ENCODE measurements at places on chromosomes 1 and 21. TPM values are rescaled to one million over a fixed set of nuclear protein-coding genes. Genes with fewer than 3 reads are reported as not detected.

GRCh38 chr1:110780600-110781484 lies 92.1 kb upstream of the CD53 start:
- DNase-seq: peak; percentile 42

GRCh38 chr1:187836557-187836956 lies 1007.8 kb downstream of the PLA2G4A start:
- no peak for DNase-seq

KIF21B gene
- polyA plus RNA-seq: 0.17 TPM

- no peak for DNase-seq
Observed at GRCh38 chr1:38360807-38361206, 314.2 kb upstream of the POU3F1 start.

TEX50 gene
- polyA plus RNA-seq: not detected

DNA sequence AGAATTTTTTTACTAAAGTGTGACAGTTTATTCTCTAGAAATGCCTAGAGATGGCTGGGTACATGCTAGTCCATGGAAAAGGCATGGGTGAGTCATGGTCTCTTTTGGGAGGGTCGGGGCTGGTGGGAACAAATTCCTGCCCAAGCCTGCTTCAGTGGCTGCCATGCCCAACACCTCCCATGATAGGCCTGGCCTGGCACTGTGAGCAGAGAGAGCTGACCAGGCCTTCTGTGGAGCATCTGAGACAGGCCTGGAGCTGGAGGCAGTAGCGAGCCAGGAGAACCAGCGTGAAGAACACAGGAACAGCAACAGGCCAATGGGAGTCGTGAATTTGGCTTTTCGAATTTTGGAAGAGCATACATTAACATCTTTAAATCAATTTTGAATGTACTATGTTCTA lies 209.2 kb downstream of the SDCCAG8 start:
- no peak for DNase-seq

DNA sequence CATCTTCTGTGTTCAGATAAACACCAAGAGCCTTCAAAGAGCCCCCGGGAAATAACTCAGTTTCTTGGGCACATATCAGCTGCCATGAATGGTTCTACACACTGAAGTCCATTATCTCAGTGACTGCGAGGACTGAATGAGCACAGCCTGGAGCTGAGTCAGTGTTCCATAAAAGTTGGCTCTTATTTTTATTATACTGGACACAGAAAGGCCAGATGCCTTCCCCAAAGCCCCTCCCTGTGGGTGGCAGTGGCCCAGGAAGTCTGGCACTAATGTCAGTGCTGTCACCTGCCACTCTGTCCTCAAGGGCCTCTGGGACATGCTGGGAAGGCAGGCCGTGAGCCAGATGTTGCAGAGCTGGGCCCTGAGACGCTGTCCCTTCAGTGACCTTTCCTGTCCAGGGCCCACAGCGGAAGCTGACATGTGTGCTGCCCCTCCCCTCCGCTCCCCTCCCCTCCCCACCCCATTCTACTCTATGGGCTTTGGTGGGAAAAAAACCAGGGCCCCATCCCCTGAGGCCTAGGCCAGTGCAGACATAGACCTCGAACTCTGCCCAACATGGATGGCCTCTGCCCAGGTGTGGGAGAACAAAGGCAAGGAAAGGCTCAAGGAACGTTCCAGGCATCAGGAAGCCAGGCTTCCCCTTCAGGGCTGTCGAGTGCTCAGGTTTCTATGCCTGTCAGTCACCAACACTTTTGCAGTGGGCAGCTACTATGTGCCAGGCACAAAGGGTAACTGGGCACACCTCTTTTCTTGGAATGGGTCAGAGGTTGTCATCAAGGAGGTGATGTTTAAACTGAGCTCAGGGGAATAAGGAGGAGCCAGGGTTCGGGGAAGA lies 22.4 kb upstream of the NPPB start:
- DNase-seq: no peak

KCNJ15 gene
- 71.6 TPM for polyA plus RNA-seq

- no peak for DNase-seq
Observed at GRCh38 chr1:207891148-207891547, 19.8 kb downstream of the CD34 start.

DNA sequence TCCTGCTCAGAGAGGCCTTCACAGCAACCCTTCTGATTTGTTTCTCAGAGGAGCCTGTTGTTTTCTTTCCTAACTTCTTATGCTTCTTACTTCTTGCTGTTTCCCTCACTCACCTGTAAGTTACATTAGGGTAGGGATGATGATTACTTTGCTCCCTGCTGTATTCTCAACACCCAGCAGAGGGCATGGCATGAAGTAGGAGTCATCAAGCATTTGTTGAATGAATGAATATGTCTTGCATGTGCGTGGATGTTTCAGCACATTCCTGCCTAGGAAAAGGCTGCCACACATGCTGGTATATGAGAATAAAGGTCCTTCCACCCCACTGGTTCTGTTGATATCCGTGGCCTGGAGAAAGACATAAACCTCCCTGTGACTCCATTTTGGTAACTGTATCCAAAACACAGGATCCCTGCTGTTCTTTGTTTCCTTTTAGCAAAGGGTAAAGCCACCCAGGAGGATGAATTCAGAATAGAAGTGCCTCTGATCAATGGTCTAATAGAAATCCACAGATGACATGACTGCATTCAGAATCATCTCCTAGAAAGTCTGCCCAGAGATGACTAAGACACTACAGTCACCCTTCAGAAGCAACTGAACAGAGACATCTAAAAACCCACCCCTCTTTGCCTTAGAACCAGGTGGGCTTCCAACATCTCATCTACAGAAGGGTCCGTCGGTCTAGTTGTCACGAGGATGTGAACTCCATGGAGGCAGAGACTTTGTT lies 168.8 kb downstream of the ZSCAN20 start:
- DNase-seq: no peak

GRCh38 chr1:53326598-53327181 lies 1.2 kb downstream of the LRP8 start:
- no peak for DNase-seq

S100A7A gene
- 0.01 TPM for polyA plus RNA-seq

GRCh38 chr1:18932387-18932786 lies 24.1 kb downstream of the IFFO2 start:
- DNase-seq: no peak

GSTM2 gene
- polyA plus RNA-seq: 11.1 TPM

- DNase-seq: no peak
Observed at GRCh38 chr1:207021139-207021861, 11.3 kb downstream of the C1orf116 start.

GRCh38 chr1:218611916-218612585 lies 266.9 kb downstream of the TGFB2 start:
- no peak for DNase-seq

- DNase-seq: no peak
Observed at GRCh38 chr1:176604461-176604860, 141.5 kb downstream of the PAPPA2 start.

DNA sequence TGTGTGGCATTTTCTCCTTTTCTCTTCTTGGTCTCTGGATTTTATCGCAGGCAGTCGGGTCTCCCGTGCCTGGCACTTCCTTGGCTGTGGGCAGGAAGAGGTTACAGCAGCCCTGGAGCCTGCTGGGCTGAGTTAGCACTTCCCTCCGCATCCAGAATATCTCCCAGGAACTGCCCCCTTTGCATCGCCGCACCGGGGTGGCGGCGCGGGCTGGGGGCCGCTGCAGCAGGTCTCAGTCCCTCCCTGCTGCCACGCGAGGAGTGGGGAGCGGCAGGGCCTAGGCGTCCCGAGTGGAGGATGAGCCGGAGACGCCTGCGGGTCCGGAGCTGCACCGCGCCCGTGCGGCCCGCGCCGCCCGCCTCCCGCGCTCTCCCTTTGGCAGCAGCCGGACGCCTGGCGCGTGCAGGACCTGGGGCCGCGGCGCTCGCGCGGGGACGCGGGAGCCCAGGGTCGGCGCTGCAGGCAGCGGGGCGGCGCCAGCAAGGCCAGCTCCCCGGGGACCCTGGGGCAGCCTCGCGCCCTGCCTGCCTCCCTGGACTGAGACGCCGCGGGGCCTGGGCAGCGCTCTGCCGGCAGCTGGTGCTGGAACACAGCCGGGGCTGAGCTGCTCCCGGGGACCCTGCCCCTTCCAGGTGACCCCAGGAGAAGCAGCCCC lies 192.8 kb downstream of the PRDM2 start:
- no peak for DNase-seq

- DNase-seq: no peak
Observed at GRCh38 chr1:228161362-228161761, 4.2 kb upstream of the IBA57 start.

DNA sequence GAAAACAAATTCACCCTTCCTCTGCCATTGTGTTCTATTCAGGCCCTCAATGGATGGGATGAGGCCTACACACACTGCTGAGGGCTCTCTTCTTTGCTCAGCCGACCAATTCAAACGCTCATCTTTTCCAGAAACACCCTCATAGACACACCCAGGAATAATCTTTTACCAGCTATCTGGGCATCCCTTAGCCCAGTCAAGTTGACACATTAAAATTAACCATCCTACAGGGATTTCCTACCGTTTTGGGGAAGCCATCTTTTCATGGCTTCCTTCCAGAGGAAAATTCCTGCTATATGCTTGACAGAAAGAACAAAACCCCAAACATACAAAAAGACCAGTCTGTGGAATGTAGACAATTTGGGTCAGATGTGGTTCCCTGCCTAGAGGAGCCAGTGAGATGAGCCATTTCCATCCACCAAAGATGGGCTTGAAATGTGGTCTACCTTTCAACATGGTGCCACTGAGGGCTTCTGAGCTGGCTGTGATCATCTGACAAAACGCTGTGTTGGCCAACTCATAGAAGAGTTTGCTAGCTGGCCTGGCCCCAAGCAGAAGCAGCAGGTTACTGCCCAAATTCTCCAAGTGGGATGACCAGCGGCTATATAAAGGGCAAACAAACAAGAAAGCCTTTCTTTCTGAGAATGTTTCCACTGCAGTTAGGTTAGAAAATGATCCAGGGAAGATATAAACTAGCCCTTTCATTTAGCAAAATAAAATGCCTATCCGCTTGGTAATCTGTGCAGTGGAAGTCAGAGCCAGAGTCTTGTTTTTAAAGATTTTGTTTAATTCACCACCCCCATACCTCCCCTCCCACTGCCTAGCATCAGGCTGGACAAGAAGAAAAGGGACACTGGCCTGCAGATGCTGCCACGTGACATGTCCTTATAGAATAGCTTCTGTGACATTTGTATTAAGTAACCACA lies 69.1 kb upstream of the MRPS6 start:
- DNase-seq: no peak

BTBD8 gene
- 0.76 TPM for polyA plus RNA-seq

RPTN gene
- 0.64 TPM for polyA plus RNA-seq

DNA sequence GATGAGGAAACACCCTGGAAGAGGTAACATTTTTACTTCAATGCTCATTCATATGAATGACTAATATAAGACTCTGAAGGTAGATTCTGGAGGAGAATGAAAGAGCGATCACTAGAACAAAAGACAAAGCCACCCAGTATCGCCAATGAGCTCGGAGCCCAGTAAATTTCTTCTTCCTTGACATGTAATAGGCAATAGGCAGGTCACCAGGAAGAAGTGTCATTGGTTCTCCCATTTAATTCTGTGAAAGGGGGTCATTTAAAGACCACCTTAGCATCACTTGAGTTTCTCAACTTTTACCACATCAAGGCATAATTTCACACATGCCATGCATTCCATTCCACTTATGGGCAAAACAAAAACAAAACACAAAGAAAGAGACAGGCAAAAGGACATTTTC lies 7.9 kb downstream of the TNFSF18 start:
- DNase-seq: no peak

DRAXIN gene
- not detected for polyA plus RNA-seq

CNIH3 gene
- 0.71 TPM for polyA plus RNA-seq
